ENCODE measurements at places on chromosomes 5 and 9. TPM values are rescaled to one million over a fixed set of nuclear protein-coding genes. Genes with fewer than 3 reads are reported as not detected.

Gene PRSS3
- total RNA-seq, result not detected

Gene MACIR
- total RNA-seq, result 51.8 TPM

DNA sequence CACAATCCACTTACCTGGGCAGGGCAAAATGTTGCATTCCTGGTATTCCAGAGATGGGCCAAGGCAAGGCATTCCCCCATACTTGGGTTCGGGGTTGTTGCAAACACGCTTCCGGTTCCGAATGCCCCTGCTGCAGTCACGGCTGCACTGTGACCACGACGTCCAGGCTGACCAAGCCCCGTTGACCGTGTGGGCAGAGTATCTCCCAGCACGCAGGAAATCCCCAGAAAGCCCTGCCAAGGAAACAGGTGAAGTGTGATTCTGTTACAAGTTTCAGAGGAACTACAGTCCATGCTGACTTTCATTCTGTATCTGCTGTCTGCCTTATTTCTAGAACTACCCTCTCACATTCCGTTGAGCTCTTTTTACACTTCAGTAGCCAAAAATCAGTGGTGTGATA is 483.0 kb downstream of the SEMA5A start:
- DNase-seq, result no peak

DNA sequence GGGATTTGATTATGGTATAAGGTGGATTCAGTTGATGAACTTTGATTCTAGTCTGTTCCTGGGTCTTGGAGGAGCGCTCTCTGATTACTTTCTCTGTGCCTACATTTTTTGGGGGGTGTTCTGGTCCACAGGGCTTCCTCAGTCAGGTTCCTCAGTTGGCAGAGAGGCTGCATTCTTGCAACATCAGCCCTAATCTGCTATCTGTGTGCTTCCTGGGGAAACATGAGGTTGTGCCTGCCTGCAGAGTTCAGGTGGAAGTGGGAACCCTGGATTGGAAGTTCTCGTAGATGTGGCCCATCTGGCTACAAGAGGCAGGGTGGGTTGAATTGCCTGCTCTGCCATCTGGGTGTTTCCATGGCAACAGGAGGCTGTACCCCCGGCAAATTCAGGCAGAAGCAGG is 24.5 kb downstream of the POLK start:
- DNase-seq, result no peak

- DNase-seq, result no peak
These were observed 1378.7 kb upstream of the C9orf72 start for GRCh38 chr9:28951945-28952344.

- DNase-seq, result no peak
These were observed 533.9 kb downstream of the IRX1 start for GRCh38 chr5:4129523-4129922.

DNA sequence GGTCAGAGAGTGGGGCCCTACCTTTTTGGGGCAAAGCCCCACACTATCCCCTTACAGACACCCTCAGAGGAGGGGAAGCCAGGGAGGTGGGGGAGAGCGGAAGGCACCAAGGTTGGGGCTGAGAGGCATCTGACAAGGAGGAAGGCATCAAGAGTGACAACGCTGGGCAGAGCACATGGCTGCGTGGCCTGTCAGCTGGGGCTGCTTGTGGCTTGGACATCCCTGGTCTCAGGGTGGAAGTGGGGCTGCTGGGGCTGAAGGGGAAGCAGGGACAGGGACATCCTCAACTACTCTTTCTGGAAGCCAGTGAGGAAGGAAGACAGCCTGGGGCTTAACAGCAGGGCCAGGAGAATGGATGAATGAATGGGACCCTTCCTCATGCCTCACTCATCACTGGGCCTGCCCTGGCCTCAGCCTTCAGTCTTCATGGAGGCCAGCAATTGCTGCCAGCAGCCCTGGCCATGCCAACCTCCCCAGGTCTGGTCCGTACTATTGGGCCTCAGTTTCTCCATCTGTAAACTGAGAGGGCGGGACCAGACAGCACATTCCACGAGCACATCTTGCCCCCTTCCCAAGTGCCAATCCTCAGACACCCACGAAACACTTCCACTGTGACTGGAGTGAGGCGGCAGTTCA is 993 bp upstream of the RALGDS start:
- DNase-seq, result no peak

DNA sequence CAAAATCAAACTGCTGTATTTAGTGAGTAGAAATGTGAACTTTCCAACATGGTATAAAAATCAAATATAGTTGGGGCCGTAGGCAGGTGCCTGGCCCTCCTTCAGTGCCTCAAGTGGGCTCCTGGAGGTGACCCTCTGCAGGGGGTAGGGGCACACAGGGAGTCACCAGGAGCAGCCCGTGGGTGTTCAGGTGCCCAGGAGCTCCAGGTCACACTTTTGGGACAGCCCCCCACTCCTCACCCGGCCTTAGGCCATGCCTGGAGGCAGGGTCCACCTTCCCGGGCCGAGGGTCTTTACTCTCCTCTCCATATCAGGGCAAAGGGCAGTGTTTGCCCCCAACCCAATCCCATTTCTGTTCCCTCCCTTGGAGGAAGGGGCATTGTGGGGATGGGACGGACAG is 108.0 kb upstream of the MTAP start:
- no peak for DNase-seq

Measured in occipital lobe (tissue), 3 donors.